ENCODE measurements at places on chromosomes 6 and 20.
A peak's percentile ranks its signal among the peaks of the same experiment; 100 is the strongest.

DNA sequence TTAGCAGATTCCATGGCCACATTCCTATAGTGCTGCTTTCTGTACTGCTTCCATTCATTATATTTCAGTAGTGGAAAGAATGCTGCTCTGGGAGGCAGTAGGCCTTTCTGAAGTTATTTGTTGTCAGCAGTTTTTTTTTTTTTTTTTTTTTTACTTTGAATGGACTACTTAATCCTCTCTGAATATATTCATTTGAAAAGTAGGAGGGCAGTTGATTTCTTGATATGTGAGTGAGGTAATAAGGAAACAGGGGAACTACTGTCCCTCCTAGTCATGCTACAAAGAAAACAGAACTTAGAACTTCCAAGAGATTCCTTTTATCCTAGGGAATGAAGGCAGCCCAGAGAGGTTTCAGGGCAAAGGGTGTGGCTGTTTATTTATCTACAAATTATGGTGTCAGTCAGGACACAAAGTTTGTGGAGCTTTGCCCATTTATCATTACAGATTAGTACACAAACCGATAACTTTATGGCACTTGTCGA is 155.9 kb downstream of the JARID2 start:
- DNase-seq = no peak

- DNase-seq = no peak
These were observed 53.4 kb downstream of the GMPR start for GRCh38 chr6:16291739-16292138.

GRCh38 chr6:79526897-79527296 is 10.3 kb downstream of the LCA5 start:
- no peak for DNase-seq

- no peak for DNase-seq
These were observed 32.7 kb upstream of the HCRTR2 start for GRCh38 chr6:55141611-55142010.

GRCh38 chr6:103797738-103798137 is 1062.0 kb downstream of the HACE1 start:
- no peak for DNase-seq

- peak; percentile 6 for DNase-seq
These were observed at the start of gene HFE for GRCh38 chr6:26087284-26088115. Gene HFE (plus strand): TSS chr6:26087429. CDS start chr6:26087441, 12 bp downstream.

DNA sequence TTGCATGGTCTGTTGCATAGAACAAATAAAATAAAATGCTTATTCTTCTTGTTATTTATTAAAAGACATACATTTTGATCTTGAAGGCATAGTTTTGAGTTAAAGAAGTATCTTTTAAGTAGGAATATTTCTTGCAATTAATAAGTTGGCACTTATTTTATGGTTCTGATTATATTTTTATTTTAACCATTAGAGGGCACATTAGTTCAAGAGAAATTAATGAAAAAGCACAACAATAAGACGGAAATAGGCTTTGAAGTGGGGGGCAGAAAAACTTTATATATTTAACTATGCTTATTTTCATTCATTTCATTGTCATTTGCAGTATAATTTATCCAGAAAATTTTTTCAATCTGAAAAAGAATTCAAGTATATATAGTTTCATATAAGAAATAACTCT is 44.2 kb upstream of the MAP3K7 start:
- no peak for DNase-seq

GRCh38 chr20:8476021-8476420 is 344.0 kb downstream of the PLCB1 start:
- no peak for DNase-seq

- DNase-seq = no peak
These were observed 143.4 kb upstream of the RPS6KA2 start for GRCh38 chr6:166770216-166771116.

- DNase-seq = no peak
These were observed 20.1 kb downstream of the ECT2L start for GRCh38 chr6:138815797-138816528.

DNA sequence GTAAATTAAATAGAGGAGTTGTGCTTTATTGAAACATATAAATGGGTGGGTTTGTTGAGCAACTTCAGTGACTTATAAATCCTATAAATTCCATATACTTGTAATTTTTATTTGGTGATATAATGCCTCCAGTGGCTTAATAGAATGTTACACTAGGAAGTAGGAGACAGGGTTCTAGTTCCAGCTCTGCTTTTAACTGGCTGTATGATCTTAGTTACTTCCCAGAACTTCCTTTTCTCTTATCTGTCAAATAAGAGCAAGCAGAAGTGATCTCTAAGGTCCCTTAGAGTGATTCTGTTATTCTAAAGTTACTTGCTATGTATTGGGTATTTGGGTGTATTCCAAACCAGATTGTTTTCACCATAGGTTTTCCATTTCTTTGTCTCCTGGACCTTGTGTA is 10.2 kb downstream of the ZSCAN23 start:
- no peak for DNase-seq

DNA sequence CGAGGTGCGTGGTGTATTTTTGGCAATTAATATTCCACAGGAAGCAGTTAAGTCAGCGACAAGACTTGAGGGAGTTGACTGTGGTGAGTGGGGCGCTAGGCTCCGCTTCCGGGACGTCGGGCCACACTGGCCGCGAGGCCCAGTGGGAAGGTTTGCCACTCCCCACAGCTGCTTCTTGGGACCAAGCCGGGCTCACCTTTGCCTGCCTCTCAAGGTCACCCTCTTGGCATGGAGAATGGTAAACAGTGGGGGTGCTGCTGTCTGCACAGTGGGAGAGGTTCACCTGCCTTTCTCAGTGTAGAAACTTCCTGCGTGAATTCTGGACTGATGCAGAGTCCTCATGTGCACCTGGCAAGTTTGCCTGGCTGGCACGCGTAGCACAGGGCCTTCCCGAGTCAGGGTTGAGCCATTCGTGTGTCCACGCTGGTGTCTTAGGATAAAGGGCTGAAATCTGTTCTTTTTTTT is 6.4 kb downstream of the OSBPL2 start:
- no peak for DNase-seq

DNA sequence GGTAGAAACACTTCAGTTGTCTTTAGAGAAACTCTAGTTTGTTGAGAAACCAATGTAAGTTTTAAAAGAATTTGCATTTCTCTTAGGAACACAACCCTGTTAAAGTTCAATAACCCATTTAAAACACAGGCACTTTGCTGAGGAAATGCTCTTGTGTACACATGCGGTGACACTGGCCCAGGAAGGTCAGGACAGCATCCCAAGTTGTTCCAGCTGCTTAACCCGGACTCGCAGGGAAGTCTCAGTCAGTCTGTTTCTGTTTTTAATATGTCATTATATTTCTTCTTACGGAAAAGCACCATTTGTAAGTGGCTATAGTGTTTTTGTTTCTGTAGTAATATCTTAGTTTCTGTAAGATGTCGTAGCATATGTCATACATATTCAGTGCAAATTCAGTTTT is 36.9 kb downstream of the RIN2 start:
- no peak for DNase-seq

DNA sequence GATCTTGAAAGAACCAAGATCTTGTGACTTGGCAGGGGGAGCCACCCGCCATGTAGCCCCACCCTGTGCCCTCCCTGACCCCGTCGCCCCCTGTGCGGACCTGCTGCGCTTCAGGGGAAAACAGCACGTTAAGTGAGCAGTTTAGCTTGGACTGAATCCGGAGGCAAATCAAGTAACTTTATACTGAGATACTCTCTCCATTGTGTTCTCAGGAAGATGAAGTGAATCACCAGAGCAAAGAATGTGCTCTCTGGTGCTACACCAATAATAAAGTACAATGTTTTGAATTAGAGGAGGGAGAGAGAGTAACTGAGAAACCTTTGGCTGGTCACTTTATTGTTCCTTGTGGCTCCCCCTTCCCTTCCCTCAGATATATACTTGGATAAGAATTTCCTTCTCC is 83.4 kb downstream of the TXNDC5 start:
- no peak for DNase-seq

- DNase-seq = no peak
These were observed 6.1 kb downstream of the GSTA5 start for GRCh38 chr6:52834481-52834880.

- DNase-seq = no peak
These were observed 9.3 kb downstream of the COX7A2 start for GRCh38 chr6:75234126-75234865.

DNA sequence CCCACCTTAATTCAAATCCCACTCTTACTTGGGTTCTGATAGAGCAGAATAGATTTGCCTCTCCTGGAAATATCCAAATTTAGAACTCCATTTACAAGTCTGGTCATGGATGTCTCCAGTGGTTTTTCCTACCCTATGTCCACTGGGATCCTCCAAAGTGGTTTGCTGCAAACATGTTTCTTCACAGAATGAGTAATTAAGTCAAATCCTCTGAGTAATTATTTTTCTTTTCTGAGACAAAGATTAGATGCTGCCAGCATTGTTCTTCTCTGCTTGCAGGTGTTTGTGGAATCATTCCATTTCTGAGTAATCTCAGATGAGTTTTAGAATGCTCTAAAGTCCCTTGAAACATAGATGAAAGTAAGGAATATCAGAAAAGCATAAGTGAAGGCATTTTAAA is 21.9 kb downstream of the DTD1 start:
- no peak for DNase-seq

DNA sequence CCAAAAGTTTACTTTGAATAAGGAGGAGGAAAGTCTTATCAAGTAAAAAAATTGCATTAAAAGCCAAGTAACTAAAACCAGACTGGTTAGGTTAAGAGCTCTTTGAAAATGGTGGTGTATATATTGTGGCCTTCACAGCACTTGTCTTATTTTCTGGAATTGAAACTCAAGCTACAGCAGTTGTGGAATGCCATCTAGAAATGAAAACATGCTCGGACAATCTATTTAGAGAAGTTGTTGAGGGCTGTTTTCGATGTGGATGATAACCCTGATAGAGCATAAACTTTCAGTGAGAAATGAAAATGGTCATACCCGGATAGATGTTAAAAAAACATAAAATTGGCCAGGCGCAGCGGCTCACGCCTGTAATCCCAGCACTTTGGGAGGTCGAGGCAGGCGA is 47.0 kb downstream of the ARID1B start:
- no peak for DNase-seq

GRCh38 chr6:126253431-126253830 is 86.5 kb upstream of the CENPW start:
- no peak for DNase-seq

- no peak for DNase-seq
These were observed 228.1 kb upstream of the CST7 start for GRCh38 chr20:24720957-24721356.

GRCh38 chr20:48785256-48785655 is 42.5 kb downstream of the PREX1 start:
- DNase-seq = no peak

GRCh38 chr6:167146135-167146534 is 11.6 kb downstream of the GPR31 start:
- no peak for DNase-seq

GRCh38 chr6:68901044-68901443 is 266.0 kb downstream of the ADGRB3 start:
- DNase-seq = no peak

DNA sequence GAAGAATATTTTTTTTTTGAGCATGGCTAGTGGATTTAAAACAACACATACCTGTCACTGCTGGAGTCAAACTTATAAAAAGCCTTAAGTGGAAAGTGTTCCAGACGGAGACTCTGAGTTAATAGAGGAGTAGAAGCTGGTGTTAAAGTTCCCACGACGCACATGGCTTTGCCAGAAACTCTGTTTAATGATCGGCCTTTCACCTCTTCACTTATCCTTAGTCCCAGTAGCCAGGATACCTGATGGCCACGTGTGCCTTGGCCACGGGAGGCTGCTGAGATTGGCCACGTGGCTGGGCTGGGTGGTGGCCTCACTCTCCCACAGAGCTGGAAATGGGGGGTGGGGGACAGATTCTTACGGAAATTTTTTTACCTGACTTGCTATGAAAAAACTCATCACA is 333.1 kb downstream of the ZFAND3 start:
- DNase-seq = no peak

DNA sequence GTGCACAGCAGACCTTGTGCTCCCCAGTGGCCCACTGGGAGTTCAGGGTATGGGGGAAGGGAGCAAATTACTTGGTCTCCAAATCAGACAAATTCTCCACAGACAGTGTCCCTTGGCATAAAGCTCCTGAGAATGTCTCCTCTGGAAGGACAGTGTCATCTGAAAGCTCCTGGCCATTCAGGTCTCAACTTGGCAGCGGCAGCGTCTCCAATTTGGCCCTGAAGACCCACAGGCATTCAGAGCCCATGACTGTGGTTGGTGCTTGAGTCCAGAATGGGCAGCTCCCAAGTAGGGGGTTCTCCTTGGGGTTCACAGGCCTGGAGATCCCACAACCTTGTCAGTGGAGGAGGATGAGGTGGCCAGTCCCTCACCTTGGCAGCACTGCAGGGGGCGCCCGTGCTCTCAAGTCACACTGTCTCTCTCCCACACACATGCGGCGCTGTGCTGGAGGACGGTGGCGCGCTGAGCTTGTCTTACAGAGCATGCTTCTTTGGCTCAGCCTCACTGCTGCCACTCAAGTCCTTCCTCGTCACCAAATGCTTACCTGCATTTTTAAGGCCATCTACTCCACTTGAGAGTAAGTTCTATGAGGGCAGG is 20.7 kb downstream of the DYNLRB1 start:
- no peak for DNase-seq

DNA sequence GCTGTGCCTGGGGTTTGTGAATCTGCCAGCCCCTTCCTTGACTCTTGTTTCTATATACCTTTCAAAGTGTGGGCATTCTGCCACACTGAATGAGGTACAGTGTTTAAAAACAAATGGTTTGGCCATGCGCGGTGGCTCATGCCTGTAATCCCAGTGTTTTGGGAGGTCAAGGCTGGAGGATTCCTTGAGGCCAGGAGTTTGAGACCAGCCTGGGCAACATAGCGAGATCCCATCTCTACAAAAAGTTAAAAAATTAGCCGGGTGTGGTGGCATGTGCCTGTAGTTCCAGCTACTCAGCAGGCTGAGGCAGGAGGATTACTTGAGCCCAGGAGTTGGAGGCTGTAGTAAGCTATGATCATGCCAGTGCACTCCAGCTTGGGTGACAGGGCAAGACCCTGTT is 5.8 kb downstream of the FAM83D start:
- DNase-seq = no peak

DNA sequence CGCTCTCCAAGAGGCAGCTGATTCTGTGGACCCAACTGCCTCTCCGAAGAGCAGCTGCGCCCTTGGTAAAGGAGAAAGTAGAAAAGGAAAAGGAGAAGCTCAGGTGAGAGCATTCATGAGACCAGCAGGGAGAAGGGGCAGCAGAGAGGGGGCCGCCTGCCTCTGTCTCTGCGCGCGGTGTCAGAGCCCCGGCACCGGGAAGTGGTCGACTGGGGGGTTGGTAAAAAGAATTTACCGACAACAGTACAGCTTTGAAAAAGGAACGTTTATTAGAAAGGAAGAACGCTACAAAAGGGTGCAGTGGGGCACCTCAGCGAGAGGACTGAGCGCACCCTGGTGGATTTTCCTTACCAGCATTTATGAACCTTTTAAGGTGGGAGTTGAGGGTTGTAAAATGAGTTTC is 61.9 kb downstream of the GPR6 start:
- peak; percentile 5 for DNase-seq

- DNase-seq = no peak
These were observed 508.3 kb upstream of the ARID1B start for GRCh38 chr6:156268849-156269248.
